ENCODE measurements at places on chromosomes 11 and 22. TPM values are rescaled to one million over a fixed set of nuclear protein-coding genes. Genes with fewer than 3 reads are reported as not detected.

SORL1 gene
- total RNA-seq, result 179 TPM

OR52N4 gene
- total RNA-seq, result 1.5 TPM

C11orf42 gene
- not detected for total RNA-seq

MYOD1 gene
- not detected for total RNA-seq

NLRP10 gene
- total RNA-seq, result not detected

MMP8 gene
- total RNA-seq, result not detected

PRR33 gene
- 0.10 TPM for total RNA-seq

OR56A1 gene
- not detected for total RNA-seq

EMID1 gene
- not detected for total RNA-seq

TUBGCP6 gene
- total RNA-seq, result 134 TPM

BTBD18 gene
- not detected for total RNA-seq

APOL3 gene
- 175 TPM for total RNA-seq

C11orf86 gene
- total RNA-seq, result not detected

OR2AG2 gene
- total RNA-seq, result 0.10 TPM

RAB39A gene
- not detected for total RNA-seq

OR5P2 gene
- not detected for total RNA-seq

PRG3 gene
- not detected for total RNA-seq

CHADL gene
- 0.31 TPM for total RNA-seq

MUC2 gene
- total RNA-seq, result not detected

All from naive thymus-derived CD4-positive, alpha-beta T cell (primary cell).